Stimulated activated CD4-positive, alpha-beta T cell treated with anti-CD3 and anti-CD28 coated beads, Interleukin-1b, Interleukin-23, amount 100 ng/mL, for 4 hours (primary cell): ENCODE measurements at places on chromosomes 6 and 20.

DNA sequence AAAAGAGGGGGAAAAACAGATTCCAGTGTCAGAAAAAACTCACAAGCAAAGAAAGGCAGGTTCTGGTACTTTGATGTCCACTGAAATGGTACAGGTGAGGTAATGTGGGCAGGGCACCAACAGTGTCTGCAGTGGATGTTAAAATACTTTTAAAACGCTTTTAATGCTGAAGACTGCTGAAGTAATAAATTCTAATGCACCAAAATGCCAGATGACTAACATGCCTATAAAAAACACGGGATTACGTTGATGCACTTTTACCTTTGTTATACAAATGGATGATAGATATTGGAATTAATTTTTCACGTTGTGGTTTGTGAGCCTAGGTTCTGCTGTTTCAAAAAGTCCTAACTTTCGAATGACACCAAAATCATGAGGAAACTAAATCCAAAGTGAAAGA lies 83.3 kb downstream of the TINAG start:
- no peak for DNase-seq

DNA sequence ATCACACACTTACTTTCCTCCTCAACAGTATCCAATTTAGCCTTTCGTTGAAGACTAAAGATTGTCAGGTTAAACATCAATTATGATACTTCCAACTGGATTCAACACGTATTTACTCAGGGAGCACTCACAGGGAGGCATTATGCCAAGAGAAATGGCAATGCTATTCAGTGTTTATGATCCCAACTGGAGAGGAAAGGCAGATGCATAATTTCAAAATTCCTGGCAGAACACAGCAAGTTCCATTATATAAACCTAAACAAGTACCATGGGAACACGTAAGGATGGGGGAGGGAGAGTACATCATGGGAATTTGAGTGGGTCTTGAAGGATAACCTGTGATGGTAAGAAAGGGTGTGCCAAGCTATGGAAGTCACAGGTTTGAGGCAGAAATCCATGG lies 112.7 kb downstream of the ISM1 start:
- DNase-seq: no peak

GRCh38 chr6:88705601-88706000 lies 257.8 kb downstream of the RNGTT start:
- DNase-seq: no peak

DNA sequence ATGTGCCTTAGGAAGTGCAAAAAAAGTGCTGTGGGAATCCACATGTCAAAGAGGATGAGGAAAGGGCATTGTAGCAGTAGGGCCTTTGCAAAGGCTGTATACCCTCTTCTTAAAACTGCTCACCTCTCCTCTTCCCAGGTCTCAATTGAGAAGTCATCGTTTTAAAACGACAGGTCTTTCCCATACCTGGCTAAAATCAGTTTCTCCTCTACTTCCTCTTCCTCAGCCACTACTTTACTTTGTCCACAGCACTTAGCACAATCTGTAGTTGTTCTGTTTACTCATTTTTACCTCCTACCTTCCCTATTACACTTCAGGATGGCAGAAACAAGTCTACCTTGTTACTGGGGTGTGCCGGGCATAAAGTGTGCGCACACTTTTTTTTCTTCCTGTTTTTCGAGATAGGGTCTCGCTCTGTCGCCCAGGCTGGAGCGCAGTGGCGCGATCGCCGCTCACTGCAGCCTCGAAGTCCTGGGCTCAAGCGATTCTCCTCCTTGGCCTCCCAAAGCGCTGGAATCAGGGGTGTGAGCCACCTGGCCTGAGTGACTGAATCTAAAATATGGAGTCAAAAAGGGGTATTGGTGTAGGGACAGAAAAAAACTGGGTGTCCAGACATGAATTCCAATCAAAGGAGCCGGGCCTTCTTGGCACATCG lies 9.8 kb upstream of the ELOVL5 start:
- DNase-seq: no peak

DNA sequence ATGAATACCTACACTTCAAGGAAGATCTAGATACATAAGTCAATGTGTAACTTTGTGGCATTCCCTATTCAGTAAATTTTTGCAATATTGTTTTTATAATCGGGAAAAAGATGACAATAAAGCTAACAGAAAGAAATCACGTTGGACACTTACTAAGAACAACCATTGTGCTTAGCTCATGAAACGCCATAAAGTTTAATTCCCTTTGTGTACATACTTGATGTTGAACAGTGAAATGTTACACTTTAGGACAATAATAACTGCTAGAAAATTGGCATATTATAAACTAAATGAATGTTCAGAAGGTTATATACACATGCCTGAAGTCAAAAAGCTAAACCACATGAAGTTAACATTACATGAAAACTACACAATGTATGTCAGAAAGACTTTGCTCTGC lies 153.2 kb downstream of the TASP1 start:
- DNase-seq: no peak

DNA sequence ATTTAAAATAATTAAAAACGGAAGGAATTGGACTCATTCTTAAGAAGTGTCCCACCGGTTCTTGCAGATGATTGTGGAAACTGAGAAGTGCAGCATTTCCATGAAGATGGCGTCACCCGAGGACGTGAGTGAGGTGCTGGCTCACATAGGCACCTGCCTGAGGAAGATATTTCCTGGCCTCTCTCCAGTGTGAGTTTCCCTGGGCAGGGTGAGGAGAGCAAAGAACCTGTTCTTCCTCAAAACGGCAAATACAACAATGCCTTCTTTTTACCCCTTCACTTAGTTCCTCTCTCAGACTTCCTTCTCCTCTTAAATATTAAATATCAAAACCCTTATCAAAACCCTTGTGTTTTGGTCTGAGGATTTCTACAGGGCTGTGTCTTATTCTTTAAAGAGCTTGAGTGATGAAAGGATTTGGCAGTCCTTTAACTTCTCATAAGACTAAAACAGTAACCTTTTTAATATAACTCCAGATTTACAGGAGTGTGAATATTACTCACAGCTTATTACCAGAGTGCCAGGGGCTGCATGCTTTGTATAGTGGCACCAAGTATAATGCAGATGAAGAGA lies 156.3 kb downstream of the CARMIL1 start:
- DNase-seq: no peak

GRCh38 chr20:21315138-21315537 lies 12.0 kb downstream of the XRN2 start:
- DNase-seq: no peak

- no peak for DNase-seq
Observed at GRCh38 chr20:53934421-53935343, 135.7 kb downstream of the BCAS1 start.

GRCh38 chr6:134621858-134622257 lies 303.9 kb upstream of the SGK1 start:
- no peak for DNase-seq

- no peak for DNase-seq
Observed at GRCh38 chr20:9035126-9035525, 33.8 kb upstream of the PLCB4 start.

- no peak for DNase-seq
Observed at GRCh38 chr6:138981416-138981815, 6.6 kb downstream of the REPS1 start.

GRCh38 chr20:11516448-11516847 lies 401.2 kb upstream of the BTBD3 start:
- DNase-seq: no peak

DNA sequence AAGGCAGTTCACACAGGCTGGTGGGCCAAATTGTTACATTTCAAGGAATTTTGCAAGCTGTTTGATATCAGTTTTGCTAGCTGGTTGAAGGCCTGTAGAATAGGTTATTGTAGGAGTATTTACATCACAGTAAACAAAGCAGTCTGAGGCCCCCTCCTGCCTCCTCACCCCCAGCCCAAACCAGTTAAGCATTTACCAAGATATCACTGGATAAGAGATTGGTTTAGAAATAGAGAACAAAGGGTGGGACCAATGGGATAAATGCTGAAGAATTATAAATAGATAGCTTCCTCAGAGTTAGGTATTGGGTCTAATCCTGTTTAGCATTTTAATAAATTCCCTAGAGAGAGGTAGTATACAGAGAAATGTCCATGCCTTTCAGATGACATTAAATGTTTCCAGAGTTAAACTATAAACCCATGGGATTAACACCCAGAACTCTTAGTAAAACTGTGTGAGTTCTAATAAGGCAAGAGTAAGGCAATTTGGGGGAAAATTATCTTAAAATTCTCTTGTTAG lies 2.3 kb upstream of the PHACTR2 start:
- DNase-seq: no peak

- DNase-seq: no peak
Observed at GRCh38 chr6:74752303-74752702, 453.6 kb downstream of the COL12A1 start.

DNA sequence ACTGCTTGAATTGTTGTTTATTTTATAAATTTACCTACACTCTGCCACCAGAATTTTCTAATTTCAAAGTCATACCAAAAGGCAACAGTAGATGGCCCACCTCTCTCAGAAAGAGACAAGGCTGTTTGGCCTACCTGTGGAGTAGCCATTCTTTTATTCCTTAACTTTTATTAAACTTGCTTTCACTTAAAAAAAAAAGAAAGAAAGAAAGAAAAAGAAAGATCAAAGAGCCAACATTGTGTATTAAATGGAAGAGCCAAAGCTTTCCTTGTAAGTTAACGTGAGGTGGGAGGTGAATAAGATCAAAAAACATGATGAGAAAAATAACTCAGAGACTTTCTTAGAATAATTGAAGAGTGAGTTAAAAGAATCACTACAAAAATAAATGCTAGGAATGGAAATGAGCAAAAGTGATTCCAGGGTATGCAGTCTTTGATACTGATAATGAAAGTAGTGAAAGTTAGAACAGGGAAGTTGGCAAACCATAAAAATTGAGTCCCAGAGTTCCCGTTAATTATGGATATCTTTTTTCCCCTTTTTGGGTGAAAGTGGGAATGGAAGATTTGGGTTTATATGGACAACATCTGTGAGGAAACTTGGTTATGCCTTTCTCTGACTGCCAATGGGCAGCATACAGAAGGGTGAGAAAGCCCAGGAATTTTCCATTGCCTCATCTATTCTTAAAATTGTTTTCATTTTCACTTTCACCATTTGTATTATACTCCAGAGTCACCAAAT lies 35.9 kb upstream of the MYB start:
- DNase-seq: no peak

GRCh38 chr6:97396880-97397279 lies 113.9 kb upstream of the MMS22L start:
- DNase-seq: no peak

- DNase-seq: no peak
Observed at GRCh38 chr6:44062105-44062770, 65.0 kb downstream of the MRPL14 start.

DNA sequence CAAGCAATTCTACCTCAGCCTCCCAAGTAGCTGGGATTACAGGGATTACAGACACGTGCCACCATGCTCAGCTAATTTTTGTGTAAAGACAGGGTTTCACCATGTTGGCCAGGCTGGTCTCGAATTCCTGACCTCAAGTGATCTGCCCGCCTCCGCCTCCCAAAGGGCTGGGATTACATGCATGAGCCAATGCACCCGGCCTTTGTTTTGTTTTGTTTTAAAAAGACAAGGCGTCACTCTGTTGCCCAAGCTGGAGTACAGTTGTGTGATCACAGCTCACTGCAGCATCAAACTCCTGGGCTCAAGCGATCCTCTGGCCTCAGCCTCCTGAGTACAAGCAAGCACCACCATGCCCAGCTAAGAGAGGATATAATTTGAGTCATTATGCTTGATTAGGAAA lies 5.4 kb downstream of the SERINC3 start:
- no peak for DNase-seq

DNA sequence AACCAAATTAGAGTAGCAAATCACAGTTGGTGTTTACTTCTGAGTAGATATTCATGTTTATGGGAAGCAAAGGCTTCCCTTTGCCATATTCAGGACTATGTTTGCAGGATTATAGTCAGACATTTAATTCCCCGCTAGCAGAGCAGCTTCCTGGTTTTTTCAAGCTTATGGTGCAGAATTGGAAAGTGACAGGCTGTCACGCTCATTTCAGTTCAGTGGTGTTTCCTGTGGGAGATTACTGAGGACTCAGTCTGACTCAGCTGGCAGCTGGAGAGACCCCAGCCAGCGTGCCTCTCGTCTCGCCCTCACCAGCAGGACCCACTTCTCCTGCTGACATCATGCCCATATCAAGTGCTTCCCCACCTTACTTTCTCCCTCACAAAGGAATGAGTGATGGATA lies 85.1 kb downstream of the LYRM2 start:
- DNase-seq: no peak

DNA sequence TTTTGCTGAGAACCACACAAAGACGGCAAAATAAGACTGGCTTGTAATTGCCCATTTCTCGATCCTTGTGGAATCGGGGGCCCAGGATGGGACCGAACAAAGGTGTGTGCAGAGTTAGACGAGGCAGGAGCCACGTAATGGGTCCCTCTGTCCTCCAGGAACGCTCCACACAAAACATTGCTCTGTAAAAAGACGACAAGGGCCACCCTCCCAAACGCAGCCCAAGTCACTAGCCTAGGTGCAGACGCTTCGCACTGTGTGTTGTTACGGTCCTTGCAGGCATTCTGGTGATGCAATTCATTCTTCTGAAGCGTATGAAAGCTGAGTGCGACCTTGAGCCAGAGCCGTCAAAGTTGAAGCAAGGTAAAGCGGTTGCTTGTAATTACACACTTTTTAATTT lies 363.4 kb downstream of the TAF4 start:
- no peak for DNase-seq

DNA sequence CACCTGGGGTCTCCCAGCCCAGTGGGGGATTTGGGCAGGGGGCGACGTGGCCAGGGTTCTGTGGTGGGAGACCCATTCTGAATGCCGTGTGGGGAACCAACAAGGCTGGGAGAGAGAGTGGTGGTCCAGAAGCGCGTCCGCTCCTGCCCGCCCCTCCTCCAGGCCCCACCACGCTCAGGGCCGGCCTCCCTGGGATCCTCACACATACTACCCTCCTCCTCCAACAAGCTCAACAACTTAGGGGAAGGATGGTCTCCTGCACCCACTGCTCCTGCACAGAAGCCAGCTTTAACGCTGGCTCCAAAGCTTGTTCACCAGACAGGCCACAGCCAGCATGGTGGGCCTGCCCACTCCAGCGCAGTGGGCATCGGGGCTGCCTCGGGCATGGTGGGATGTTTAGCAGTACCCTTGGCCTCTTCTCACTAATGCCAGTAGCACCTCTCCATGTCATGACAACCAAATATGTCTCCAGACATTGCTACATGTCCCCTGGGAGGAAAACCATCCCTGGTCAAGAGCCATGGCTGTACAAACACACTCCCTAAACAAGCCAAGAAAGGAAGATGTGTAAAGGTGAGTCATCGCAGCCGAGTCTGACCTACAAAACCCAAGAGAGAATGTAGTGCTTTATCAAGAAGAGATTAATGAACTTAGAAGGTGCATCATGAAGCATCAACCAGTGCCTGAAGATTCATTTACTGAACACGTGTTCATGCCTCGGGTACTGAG lies 75.7 kb downstream of the BMP7 start:
- no peak for DNase-seq

GRCh38 chr6:139174961-139175360 lies 40.1 kb downstream of the HECA start:
- DNase-seq: no peak
